Sigmoid colon (tissue), 7 donors: ENCODE measurements at places on chromosomes 4 and X. TPM values are rescaled to one million over a fixed set of nuclear protein-coding genes. Genes with fewer than 3 reads are reported as not detected.

DNA sequence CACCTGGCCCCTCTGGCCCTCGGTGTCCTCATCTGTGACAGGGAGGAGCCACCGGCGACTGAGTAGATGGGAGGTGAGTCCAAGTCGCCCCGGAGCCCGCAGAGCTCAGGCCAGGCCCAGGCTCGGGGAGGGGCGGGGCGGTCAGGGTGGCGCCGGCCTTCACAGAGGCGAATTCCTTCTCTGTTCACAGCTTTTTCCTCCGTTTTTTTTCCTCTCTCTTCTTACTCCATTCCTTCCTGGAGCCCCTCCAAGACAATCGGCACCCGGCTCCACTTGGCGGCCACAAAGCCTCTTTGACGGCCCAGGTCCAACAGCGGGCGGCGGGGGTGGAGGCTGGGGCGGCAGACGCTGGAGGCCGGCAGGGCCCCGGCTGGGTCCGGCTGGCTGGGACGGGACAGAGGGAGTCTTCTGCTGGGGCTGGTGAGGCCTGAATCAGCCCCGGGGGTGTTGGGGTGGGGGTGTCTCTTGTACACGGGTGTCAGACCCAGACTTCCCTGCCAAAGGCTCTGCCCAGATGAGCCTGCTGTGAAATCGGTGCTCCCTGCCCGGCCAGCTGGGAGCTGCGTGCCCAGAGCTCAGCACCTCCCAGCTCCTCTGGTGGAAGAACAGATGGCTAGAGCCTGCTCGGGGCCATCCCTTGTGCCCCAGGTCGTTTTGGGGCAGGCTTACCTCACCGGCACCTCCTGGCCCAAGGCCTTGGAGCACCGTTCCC, 22.6 kb downstream of the FGFRL1 start:
- DNase-seq: no peak
- H3K36me3 ChIP-seq: no peaks in the 10 kb centered on the region
- peaks cover 12% of the 10 kb centered on the region for H3K4me1 ChIP-seq
- peaks cover 39% of the 10 kb centered on the region for H3K27me3 ChIP-seq
- H3K4me3 ChIP-seq: peak overlapping the region; percentile 21

DNA sequence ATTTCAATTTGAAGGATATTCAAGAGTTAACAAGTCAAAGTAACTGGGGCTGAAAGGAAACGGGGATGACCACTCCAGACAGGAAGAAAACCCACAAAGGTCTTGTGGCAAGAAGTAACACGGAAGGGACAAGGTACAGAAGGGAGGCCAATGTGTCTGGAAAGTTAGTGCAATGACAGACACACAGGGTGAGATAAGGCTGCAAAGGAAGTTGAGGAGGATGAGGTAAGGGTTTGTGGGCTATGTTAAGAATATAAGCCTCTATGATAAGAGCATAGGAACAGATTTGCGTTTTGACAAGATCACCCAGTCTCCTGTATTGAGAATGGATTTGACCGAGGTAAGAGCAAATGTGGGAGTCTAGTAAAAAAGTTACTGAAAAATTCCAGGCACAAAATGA, 21.9 kb upstream of the EMCN start:
- no peaks in the 10 kb centered on the region for H3K36me3 ChIP-seq
- no peaks in the 10 kb centered on the region for H3K4me1 ChIP-seq
- no peaks in the 10 kb centered on the region for H3K27me3 ChIP-seq

GRCh38 chr4:159669094-159669493, 566.2 kb downstream of the RAPGEF2 start:
- no peak overlapping the region for H3K27ac ChIP-seq
- H3K4me1 ChIP-seq: no peaks in the 10 kb centered on the region
- H3K4me3 ChIP-seq: no peak overlapping the region

DNA sequence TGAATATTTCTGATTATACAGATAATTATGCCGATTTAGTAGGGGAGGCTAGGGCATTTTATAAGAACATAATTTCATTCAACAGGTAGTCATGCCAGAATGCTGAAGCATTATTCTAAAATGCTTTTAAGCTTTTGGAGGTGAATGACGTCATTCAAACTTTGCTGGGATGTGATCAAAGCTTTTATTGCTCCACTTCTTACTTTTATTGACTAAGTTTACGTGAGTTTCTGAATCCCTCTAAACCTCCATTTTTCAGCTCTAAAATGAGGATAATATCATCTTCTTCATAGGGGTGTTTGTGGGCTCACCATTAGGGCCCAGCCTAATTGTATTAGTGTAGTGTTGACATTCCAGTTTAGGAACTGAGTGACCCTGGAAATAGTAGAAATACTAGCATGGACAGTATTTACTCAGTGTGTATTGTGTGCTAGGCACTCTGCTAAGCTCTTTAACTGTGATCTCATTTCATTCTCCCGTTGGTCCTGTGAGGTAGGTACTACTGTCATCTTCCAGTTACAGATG, 3.0 kb downstream of the WWC2 start:
- H3K27ac ChIP-seq: no peak overlapping the region
- no peak overlapping the region for H3K4me3 ChIP-seq
- no peaks in the 10 kb centered on the region for H3K36me3 ChIP-seq
- H3K4me1 ChIP-seq: peaks cover 30% of the 10 kb centered on the region

- no peaks in the 10 kb centered on the region for H3K27me3 ChIP-seq
- no peaks in the 10 kb centered on the region for H3K4me1 ChIP-seq
- no peak overlapping the region for H3K4me3 ChIP-seq
- no peak overlapping the region for H3K27ac ChIP-seq
Measured at GRCh38 chrX:88397551-88397950, 349.5 kb upstream of the CPXCR1 start.

DNA sequence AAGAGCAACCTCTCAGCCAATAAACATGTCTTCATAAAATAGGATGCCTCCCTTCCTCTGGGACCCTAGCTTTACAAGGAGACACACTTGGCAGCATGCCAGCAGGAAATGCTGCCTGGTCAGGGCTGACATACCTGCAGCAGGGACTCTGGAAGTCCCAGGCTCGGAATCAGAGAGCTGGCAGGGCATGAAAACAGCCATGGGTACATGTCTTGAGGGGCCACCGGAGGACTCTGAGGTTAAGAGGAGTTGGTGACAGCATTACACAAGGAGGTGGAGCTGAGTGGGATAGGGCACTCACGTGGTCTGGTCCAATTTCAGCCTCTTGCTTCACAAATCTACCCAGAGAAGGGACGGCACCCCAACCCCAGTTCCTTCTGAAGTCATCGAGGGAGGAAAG, 15.7 kb downstream of the MSX1 start:
- H3K27ac ChIP-seq: no peak overlapping the region
- no peak for DNase-seq
- H3K27me3 ChIP-seq: peaks cover 70% of the 10 kb centered on the region
- H3K36me3 ChIP-seq: no peaks in the 10 kb centered on the region

The PIR gene
- 22.1 TPM for total RNA-seq

The KLF8 gene
- total RNA-seq: 19.7 TPM

The REPS2 gene
- total RNA-seq: 5.0 TPM

The MYL5 gene
- 8.1 TPM for total RNA-seq
